ENCODE measurements at places on chromosomes 12 and 14. TPM values are rescaled to one million over a fixed set of nuclear protein-coding genes. Genes with fewer than 3 reads are reported as not detected.

Gene FGF23
- not detected for total RNA-seq

Gene LRRIQ1
- total RNA-seq, result 0.72 TPM

Gene PAX9
- 9.6 TPM for total RNA-seq

Gene JPH4
- not detected for total RNA-seq

Gene GZMB
- not detected for total RNA-seq

Gene C1QL4
- total RNA-seq, result 0.55 TPM

Gene NRXN3
- 7.0 TPM for total RNA-seq

Gene TESPA1
- not detected for total RNA-seq

Gene SLC17A8
- total RNA-seq, result not detected

Gene SLC38A6
- total RNA-seq, result 54.9 TPM

Gene SLC6A13
- 0.17 TPM for total RNA-seq

Gene TMEM179
- 3.8 TPM for total RNA-seq

DNA sequence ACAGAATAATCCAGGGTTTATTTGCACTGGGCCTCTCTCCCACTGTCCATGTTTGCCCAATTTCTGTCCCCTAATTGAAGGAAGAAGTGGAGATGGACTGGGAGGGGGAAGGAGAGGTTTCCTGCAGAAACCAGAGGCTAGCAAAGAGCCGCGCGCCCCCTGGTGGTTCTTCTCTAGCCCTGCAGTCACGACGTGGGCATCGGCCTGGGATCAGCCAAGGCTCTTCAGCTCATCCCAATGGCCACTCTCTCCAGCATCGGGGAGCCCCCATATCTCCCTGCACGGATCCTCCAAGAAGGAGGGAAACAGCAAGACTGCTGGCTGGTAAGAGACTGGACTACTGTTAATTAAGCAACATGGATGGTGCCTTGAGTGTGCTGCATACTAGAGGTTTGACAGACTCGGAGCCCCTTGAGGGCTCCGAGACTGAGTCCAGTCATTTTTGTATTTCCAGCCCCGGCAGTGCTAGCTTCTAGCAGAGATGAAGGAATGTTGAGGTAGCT, 18.7 kb downstream of the ZBTB39 start:
- peak; percentile 75 for DNase-seq

DNA sequence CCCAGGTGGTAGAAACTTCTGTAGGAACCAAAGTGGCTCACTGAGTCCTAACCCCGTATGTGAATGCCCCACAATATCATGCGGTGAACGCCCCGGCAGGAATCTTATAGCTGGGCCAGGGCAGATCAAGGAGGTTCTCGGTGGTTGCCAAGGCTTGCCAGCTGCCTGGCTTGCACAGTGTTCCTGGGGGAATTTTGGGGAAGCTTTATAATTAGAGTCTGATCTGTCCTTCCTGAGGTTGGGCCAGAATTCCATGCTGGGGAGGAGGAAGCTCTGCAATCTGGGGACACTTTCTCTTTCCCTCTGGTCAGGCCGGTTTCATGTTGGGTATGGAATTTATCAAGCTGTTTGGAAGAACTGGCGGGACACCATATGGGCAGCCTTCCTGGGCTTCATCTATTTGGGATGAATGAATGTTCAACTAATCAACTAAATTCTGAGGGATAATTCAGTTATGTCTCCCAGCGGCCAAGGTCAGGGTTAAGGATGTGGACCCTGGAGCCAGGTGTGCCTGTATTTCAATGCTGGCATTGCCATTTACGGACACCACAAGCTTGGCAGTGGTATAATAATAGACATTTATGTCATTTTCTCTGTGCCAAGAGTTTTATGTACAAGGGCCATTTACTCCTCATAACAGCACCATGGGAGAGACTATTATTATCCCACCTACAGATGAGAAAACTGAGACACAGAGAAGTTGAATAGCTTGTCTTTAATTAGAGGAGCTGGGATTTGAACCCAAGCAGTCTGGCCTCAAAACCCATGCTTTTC, 54.3 kb downstream of the SVOP start:
- no peak for DNase-seq

- DNase-seq, result no peak
These were observed 71.4 kb upstream of the GNPNAT1 start for GRCh38 chr14:52862632-52863333.

GRCh38 chr12:91877022-91877421, 268.6 kb downstream of the BTG1 start:
- no peak for DNase-seq

DNA sequence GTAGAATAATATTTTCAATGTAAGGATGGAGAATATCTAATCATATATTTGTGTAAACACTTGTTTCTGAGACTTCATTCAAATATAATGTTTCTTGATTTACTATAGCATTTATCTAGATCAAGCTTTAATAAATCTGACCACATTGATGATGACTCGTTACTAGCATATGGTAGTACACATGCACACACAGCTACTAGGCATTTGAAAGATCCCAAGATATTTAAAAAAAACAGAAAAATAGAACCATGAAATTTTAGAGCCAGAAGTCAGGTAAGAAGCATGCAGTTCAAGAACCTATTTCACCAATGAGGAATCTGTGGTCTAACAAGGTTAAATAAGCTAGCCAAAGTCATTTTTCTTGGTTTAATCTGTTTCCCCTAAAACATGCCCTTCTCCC, 32.0 kb downstream of the DCP1B start:
- no peak for DNase-seq

DNA sequence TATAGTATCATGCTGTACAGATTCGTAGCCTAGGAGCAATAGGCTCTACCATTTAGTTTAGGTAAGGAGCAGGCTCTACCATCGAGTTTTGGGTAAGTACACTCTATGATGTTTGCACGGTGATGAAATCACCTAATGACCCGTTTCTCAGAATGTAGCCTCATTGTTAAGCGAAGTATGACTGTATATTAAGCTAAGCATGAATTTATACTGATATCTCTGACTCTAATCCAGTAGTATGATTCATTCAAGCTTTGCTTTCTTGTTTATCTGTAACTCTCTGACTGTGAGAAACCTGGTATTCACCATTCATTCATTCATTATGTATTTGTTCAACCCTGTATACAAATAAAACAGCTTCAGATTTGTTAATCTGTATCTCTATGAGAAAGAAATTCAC, 283.9 kb upstream of the PRICKLE1 start:
- no peak for DNase-seq

DNA sequence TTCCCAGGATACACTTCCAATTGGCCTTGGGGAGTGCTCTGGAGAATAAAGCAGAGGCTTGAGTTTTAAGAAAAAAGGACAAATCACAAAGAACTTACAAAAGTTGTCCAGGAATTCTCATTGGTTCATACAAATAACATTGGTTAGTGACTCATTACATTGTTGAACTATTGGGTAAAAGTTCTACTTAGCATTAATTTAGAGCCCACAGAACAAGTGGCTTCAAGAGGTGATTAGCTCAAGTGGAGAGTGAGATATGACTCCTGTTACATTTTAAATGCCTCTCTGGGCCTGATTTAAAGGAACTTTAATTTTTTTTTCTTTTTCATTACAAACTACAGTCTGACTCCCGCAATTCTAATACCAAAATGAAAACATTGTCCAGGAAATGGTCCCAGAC, 72.9 kb downstream of the ASCL4 start:
- no peak for DNase-seq

DNA sequence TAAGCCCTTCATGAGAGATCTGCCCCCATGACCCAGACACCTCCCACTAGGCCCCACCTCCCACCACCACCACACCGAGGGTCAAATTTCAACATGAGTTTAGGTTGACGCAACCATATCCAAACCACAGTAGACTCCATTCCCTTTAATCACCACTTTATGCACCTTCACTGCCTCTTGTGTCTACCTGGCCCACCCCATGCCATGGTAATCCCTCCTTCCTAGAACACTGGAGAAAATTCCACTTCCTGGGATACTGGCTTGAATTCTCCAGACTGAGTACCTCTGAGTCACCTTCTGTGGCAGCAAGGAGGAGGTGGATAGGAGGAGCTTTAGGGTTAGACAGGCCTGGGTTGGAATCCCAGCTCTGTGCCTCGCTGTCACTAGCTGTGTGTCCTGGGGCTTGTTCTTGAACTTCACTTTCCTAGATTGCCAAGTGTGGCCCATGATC, 26.1 kb upstream of the CIPC start:
- DNase-seq, result no peak

- DNase-seq, result no peak
These were observed 227.4 kb downstream of the TMEM132D start for GRCh38 chr12:129676411-129676810.

DNA sequence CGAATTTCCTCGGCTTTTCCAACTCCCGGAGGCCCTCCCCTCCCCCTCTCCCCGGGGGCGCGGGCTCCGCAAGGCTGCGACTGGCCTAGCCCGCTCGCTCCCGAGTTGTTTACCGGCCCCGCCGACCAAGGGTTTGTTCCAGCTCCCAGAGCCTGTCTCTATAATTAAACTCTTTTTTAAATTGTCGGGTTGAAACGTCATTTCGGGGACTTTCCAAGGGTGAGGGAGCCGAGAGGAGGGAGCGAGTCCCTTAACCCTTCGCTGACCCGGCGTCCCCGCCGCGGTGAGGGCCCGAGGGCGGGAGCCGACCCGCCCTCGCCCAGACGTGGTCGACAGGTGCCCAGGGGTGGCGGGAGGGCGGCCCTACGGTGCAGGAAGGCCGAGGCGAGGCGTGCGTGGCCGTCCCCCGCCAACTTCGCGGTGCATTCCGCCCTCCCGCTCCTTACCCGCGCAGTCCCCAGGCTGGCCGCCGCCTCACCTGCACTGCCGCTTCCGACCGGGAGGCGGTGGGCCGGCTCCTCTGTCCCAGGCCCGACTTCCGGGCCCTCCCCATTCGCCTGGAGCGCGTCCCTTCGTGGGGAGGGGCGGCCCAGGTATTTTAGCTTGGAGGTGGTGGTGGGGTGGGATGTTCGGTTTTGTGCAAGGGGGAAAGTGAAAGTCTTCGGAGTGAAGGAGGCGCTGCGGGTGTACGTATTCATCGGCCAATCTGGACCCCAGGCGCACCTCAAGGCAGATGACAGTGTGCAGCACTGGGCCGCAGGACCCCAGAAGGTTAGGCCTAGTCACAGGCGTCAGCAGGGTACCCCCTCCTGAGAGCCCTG, 2.9 kb upstream of the ZFP36L1 start:
- peak; percentile 65 for DNase-seq

DNA sequence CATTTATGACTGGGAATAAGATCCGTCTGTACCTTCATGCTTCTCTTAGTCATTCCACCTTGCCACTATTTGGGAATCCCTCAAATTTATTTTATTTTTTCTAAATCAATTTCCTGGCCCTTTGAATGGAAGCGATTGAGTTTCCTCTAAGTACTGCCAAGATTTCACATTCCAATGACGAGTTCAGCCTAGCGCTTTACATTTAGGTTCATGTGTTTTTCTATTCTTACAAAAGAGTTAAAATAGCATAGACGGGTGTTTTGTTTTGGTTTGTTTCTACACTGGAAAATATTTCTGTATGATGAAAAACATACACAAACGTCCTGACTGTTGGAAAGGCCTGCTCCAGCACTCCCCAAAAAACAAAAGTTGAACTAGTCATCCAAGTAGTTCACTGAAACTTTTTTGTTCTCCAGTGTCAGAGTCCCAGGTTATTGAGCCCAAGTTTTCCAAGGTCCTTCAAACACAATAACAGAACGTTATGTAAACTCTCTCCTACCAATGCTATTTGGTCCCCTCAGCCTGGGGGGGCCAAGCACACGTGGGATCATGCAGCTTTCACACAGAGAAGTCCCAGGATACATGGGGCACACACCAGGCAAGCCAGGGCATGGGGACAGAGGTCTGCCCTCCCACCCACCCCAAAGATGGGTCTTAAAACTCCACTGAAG, 74.8 kb upstream of the FOXN3 start:
- DNase-seq, result no peak

DNA sequence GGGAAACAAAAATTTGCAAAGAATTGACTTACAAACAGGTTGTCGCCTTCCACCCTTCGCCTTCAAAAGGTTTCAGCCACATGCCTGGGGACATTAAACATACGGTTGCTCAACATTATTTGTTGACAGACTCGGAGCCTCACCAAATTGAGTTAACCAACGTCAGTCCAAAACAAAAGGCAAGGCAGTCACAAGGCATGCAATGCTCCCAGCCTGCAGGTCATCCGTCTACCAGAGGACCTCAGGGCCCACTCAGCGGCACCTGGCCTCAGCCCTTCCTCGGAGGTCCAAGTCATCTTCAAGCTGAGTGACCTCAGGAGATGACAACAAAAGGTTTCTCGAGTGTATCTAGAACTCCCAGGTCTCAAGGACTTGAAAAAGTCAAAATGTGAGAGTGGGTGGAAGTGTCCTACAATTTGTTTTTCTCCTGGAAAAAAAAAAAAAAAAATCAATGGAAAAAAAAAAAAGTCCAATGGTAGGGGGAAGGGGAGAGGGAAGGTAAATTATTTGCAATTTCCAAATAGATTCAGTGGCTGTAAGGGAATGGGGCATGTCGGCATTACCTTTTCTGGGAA, 64.3 kb downstream of the KDM2B start:
- DNase-seq, result no peak

DNA sequence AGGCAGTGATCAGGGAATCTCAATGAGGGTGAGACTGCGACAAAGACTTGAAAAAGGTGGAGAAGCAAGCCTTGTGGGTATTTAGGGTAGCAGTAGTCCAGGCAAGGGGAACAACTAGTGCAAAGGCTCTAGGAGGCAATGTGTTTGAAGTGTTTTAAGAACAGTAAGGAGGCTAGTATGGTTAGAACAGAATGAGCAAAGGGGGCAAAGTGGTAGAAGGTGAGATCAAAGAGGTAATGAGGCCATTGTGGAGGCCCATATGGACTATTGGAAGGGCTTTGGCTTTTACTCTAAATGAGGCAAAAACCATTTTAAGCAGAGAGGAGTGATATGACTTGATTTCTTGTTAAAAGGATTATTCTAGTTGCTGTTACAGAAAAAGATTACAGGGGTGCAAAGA, 16.8 kb downstream of the HIF1A start:
- no peak for DNase-seq

DNA sequence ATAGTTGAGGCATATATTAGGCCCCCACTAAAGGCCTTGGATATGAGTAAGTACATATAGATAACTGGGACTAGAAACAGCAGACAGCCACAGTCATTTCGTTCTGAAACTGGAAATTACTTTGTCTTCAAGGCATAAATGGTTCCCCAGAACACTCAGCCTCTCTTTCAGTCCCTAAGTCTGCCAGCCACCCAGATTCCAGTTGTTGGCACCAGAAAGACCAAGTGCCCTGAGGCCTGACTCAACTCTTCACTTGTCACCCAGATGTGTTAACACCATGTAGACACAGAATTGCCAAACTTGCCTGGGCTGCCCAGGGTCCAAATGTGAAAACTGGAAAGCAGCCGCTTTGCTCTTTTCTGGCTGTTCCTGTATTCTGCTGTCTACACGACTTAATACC, 3.0 kb upstream of the LGALS3 start:
- DNase-seq, result no peak

- no peak for DNase-seq
These were observed 604 bp upstream of the ARHGEF25 start for GRCh38 chr12:57610554-57611107.

- DNase-seq, result no peak
These were observed 44.0 kb downstream of the RAD52 start for GRCh38 chr12:905261-906031.

- no peak for DNase-seq
These were observed 71.3 kb downstream of the CRACR2A start for GRCh38 chr12:3681595-3682061.

Measured in NCI-H460 (cell line).